ENCODE measurements at places on chromosomes 2 and 18.

DNA sequence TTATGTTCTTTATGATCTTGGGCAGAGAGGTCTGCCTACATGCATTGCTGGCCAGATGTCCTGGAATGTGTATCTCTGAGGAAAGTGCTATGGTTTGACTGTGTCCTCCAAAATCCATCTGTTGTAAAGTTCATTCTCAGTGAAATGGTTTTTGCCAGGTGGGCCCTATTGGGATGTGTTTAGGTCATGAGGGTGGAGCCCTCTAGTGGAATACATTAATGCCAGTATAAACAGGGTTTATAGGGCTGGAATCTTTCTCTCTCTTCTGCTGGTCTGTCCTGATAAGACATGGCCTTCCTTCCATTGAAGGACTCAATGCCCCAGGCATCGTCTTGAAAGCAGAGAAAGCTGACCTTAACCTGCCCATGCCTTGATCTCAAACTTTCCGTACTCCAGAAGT, 258.5 kb downstream of the RPIA start:
- DNase-seq, result no peak

DNA sequence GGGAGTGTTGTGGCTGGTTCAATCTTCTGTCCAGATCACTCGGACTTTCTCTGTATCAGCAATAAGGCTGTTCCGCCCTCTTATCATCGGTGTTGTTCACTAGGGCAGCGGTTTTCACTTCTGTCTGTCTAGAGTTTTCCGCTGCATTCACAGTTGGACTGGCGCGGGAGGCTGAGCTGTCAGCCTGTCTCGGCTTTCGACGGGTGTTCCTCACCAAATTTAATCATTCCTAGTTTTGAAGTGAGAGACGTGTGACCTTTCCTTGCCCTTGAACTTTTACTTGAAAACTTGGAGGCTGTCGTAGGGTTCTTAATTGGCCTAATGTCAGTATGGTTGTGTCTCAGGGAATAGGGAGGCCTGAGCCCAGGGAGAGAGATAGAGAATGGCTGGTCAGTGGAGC, 108.3 kb downstream of the NFATC1 start:
- DNase-seq, result no peak

DNA sequence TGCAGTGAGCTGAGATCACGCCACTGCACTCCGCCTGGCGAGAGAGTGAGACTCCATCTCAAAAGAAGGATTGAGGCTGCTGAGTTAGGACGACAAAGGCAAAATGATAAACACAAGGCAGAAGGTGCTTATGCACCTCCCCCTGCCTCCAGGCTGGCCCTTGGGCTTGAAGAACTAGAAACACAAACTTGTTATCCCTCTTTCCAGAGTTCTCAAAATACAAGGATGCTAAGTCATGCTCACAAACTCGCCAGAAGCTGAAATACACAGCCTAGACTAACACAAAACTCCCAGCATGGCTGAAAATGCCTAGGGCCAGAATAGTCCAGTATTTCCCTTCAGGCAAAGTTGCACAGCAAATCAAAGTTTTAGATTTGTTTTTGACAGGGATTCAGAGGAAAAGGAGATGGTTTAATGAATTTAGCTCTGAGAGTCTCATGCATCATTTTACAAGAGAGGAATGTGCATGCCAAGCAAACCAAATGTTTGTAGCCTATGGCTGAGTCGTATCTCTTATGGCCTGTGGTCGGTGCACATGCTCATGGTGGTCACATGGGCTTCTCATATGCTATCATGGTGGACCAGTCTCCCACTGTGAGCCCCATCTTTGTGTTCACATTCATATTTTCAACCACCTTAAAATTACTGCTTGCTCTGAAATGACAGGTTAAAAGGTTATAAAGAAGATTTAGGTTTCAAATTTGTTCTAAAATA, 16.2 kb upstream of the MREG start:
- no peak for DNase-seq

DNA sequence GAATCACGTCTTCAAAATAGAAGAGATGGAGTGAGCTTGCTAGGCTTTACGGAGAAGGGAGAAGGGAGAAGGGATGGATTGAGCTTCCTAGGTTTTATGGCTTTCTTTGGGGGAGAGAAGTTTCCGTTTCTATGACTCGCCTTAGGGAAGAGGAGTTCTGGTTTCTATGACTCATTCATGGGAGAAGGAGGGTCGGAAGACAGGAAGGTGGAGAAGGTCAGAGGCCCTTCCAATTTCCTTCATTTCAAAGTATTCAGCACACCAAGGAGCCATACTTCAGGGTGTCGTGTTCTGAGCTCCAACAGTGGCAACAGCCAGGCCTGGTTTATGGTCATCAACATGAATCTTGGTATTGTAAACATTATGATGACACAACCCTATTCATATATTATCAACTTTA, 284.7 kb upstream of the VWC2L start:
- DNase-seq, result no peak

- DNase-seq, result peak; percentile 33
Measured at GRCh38 chr2:20611077-20611843, 39.6 kb downstream of the HS1BP3 start.

DNA sequence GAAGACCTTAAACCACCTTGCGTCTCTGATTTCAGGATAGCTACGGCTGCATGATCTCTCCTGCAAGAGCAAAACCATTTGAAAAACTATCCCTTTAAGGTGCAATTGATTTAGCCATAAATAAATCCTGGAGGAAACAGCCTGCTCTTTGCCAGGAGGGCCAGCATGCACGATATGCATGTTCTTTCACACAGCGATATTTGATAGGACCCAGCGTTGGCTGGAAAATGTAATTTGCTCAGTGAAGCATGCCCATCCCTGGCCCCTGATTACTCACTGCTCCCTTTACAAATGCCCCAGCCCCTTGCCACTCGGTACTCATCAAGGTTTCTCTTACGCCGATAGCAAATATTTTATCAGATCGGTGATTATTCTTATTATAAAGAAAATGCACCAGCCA, 315.4 kb downstream of the CDH2 start:
- no peak for DNase-seq

DNA sequence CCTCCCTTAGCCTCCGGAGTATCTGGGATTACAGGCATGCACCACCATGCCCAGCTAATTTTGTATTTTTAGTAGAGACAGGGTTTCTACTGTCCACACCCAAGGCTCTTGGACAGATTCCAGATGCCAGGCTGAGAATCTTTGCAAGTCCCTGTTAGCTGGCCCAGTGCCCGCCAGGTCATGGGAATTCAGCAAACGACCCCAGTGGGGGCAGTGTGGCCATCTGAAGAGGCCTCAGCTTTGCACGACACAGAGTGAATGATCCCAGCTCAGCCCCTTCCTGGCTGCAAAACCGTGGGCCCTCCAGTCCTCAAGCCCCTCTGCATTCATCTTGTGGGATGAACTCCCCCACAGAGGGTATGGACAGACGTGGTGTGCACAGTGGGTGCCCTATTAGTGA, 179.5 kb upstream of the ID2 start:
- DNase-seq, result no peak

GRCh38 chr2:215684448-215685237, 248.8 kb upstream of the FN1 start:
- DNase-seq, result no peak
